ENCODE measurements at places on chromosomes 16 and 17. TPM values are rescaled to one million over a fixed set of nuclear protein-coding genes. Genes with fewer than 3 reads are reported as not detected.

GRCh38 chr16:59634004-59634579 lies 900.0 kb upstream of the GOT2 start:
- no peak for DNase-seq

DNA sequence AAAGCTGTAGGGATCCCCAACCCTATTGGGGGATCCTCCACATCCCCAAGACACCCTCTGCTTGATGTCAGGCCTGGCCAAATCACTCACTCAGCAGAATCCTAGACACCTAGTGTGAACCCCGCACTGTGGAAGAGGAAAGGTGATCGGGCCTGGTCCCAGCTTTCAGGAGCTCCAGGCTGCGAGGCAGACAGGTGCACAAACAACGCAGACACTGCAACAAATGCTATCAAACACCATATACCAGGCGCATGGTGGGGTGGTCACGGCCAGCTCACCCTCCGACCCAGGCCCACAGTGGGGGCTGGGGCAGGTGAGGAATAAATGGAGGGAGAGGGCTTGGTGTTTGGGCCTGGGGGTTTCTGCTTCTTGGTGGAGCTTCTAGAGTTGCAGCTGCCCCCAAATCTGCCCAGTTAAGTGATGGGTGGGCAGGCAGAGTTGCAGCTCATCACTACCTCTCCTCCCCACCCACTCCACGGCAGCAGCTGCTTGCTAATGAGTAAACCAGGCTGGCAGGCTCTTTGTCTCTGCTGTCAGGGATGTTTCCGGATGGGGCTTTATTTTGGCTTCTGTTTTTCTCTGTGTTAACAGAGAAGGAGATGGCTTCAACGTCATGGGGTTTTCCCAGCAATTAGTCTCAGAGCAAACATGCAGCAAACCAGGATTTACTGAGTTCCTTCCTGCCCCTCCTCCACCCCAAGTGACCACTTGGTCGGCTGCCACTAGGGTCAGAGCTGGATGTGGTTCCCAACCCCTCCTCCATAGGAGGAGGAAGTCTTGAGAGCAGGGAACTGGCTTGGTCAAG lies 46.6 kb downstream of the PECAM1 start:
- no peak for DNase-seq

DNA sequence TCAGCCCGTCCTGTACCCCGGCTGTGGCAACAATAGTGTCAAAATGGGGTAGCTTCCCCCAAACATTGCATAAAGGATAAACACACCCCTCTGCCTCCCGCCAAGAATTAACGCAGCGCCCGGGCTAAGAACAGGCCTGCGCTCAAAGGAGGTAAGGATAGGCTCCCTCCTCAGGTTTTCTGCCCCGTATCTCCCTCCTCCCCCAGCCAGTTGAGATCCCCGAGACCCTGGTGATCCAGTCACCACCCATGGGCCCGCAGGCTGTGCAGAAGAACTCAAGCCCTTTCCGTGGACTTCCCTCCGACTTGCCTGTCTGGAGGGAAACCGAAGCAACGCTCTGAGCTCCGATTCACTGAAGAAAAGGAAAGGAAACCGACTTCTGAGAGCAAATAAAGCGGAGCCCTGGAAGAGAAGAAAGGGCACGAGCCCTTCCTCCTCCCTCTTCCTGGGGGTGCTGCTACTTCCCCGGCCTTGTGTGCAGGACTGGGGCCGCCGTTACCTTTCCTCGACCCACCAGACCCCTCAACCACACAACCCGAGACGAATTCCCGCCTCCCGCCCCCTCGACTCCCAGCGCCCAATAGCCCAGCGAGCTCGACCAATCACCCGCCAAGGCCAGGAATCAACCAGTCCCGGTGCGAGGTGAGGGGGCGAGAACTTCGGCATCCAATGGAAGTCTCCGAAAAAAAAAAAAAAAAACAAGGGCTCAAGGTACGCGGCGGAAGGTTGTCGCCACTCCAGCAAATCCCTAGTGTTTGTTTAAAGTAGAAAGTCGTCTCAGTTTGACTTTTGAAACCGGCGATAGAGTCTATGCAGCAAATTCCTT lies at the start of gene BRIP1:
Gene BRIP1 (minus strand): TSS at position 554 of the 826 bp plus-strand sequence. CDS start 1,989 bp downstream, outside the sequence.
- DNase-seq = peak; percentile 98

GRCh38 chr17:9256361-9256750 lies 235.0 kb downstream of the NTN1 start:
- no peak for DNase-seq

- DNase-seq = no peak
Measured at GRCh38 chr16:23391381-23392222, 61.4 kb downstream of the COG7 start.

GRCh38 chr16:80012586-80012985 lies 412.0 kb upstream of the MAF start:
- DNase-seq = no peak

DNA sequence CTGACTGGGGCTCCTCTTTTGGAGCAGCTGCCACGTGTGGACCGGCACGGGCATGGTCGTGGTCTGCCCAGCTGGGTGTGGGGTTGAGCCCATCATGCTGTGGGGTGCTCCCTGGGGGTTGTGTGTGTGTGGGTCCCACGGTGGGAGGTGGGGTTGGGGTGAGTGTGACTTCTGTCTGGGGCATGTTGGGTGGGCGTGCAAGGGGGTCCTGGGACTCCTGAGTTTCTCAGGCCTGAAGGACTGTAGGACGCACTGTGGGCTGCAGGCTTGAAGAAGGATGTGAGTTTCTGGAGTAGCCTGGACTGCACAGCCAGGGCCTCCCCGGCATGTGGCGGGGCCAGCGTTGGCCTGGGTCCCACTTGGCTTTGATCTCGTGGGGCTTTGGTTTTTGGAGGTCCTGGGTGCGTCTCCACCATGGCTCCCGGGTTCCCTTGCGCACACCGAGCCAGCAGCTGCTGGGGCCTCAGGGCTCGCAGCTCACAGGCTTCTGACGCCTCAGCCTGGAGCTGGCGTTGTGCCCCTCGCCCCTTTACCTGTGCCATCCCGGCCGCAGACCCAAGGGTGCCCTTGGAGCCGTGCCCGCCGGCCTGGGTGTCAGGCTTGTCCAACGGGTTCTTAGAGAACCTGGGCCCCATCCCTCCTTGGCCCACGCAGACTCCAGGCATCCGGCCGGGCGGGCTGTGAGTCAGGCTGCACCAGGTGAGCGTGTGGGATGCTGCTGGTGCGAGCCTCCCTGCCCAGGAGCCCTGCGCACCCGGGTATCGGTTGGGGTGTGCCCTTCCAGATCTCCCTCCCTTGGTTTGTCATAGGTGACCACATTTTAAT lies 34.4 kb upstream of the ZNF750 start:
- DNase-seq = no peak

DNA sequence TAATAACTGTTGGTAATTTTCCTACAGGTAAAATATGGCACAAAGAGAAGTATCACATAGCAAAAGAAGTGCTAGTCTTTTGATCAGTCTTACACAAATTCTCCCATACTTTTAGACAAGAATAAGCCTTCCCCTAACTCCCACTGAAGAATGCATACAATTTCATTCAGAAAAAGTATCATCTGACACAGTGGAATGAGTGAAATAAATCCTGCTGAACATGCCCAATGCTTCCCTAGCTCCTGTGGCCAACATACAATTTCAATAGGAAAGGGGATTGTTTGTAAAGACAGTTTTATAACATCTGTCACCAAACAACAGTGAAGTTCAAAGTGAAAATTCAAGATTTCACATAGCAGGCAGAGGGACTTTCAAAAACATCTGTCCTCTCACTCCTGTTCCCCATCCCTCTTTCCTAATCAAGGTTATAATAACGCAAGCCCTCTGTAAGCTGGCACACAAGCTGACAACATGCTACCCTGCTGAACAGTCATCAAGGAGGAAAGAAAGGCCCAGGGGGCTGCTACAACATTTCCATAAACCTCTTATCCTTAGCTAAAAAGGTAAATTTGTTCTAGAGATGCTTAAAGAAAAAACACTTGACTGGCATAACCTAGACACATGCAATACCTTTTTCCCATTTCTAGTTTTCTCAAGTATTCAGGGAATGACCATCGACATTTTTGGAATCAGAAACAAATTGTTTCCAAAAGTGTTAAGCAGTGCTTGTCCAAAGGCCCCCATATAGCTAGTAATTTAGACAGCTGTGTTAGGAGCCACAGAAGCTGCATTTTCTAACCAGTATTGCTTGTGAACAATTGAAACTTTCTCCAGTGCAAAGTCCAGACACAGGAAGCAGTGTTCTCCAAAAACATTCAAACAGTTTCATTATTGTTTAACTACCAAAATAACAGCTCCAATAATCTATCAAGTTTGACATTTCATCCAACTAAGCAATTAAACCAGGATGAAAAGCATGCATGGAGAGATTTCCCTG lies 11.5 kb upstream of the RFFL start:
- DNase-seq = no peak

GRCh38 chr17:1156864-1157263 lies 22.9 kb downstream of the ABR start:
- no peak for DNase-seq

GRCh38 chr17:65173284-65173793 lies 36.2 kb downstream of the RGS9 start:
- DNase-seq = no peak

GRCh38 chr17:69042308-69042707 lies 18.4 kb downstream of the ABCA9 start:
- peak; percentile 14 for DNase-seq

GRCh38 chr17:36870720-36870999 lies 66.6 kb upstream of the LHX1 start:
- no peak for DNase-seq

GRCh38 chr17:6334386-6334785 lies 100.5 kb downstream of the AIPL1 start:
- DNase-seq = no peak

GRCh38 chr16:53356478-53357207 lies 77.6 kb upstream of the RBL2 start:
- peak; percentile 47 for DNase-seq

DNA sequence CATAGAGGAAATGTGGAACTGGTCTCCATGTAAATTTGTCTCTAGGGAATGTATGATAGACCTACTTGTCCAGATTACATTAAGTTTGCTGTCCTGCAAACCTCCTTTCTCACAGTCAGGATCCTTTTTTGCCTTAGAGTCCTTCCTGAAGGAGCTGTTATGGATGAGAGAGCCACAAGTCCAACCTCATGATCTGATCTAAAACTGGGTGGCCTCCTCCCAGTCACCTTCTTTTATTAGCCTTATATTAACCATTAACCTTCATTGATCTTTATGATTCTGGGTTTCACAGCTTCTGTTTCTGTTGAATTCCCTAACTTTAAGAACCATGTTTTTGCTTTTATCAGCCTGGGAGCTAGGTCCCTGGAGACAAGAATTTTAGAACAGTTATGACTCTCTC lies 64.1 kb downstream of the NEUROD2 start:
- DNase-seq = no peak

DNA sequence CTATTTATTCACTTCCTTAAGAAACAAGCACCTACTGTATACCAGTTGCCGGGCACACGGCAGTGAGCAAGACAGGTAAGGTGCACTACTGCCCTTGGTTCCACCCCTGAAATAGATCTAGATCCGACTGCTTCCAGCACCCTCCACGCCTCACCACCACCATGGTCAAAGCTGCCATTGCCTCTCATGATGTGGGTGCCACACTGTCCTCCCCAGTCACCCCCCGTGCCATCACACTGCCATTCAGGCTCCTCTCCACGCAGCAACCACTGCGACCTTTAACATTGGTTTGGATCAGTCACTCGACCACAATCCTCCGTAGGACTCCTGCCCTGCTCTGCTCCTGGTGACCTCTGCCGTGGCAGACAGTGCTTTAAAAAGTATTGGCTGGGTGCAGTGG lies 226.8 kb downstream of the CPPED1 start:
- DNase-seq = no peak

DNA sequence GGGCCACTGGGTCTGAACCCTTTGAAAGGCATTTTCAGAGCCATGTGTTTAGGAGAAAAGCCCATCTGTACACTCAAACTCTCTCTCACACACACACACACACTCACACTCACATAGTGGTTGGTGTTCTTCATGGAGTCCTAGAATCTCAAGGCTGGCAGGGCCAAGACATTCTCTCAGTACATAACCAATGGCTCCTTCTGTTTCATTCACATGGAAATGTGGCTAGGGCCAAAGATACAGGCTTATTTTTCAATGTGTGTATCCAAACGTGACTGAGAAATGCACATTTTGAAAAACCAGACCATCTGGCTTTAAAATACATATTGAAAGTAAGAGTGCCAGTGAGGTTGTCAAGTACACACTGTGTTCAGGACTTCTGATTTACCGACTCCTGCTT lies 59.0 kb upstream of the SALL1 start:
- DNase-seq = no peak

- no peak for DNase-seq
Measured at GRCh38 chr16:87493608-87494280, 920 bp upstream of the ZCCHC14 start.

GRCh38 chr17:59454633-59455105 lies 110.7 kb upstream of the DHX40 start:
- no peak for DNase-seq

DNA sequence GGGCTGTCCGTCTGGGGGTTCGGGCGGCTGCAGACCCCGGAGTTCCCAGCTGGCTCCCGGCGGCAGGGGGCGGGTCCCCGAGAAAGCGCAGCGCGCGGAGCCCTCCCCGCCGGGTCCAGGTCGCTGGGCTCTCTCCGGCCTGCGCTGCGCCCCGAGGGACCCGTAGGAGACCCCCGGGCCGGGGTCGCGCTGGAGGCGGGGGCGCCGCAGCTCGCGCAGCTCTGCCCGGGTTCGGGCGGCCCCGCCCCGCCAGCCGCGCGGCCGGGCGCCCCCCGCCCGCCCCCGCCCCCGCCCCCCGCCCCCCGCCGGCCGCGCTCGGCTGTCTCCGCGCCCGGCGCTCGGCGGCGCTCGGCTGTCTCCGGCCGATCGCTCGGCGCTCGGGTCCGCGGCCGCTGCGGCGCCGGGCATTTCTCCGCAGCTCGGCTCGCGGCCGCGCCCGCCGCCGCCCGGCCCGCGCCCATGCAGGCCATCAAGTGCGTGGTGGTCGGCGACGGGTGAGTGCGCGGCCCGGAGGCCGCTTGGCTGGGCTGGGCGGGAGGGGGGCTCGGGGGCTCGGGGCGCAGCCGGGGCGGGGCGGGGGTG lies at the start of gene RAC3:
Gene RAC3 (plus strand): TSS at position 376 of the 582 bp plus-strand sequence. CDS start 84 bp downstream, at position 460.
- DNase-seq = peak; percentile 68

GRCh38 chr17:55212880-55213279 lies 51.9 kb upstream of the HLF start:
- no peak for DNase-seq

GRCh38 chr16:70396246-70396904 lies 42.5 kb downstream of the ST3GAL2 start:
- peak; percentile 65 for DNase-seq

- DNase-seq = no peak
Measured at GRCh38 chr17:37674511-37674910, 31.3 kb upstream of the DDX52 start.

DNA sequence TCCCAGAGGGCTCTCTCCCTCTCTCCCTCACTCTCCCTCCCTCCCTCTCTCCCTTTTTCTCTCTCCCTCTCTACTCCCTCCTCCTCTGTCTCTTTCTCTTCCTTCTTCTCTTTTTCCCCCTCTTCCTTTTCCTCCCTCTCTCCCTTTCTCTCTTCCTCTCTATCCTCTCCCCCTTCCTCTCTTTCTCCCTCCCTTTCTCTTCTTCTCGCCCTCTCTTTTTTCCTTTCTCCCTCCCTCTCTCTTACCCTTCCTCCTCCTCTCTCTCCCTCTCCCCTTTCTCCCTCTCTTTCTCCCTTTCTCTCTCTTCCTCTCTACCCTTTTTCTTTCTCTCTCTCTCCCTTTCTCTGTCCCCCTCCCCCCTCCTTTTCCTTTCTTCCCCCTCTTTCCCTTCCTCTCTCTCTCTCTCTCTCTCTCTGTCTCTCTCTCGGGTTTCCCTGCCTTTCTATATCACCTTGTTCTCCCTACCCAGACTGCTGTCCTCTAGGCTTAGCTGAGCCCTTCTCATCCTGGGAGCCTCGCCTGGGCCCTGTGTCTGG lies 25.8 kb upstream of the TMEM220 start:
- DNase-seq = no peak

The BAIAP3 gene
- 0.18 TPM for total RNA-seq

- no peak for DNase-seq
Measured at GRCh38 chr17:78852709-78853121, 12.1 kb upstream of the USP36 start.
